ENCODE measurements at places on chromosomes 12 and 14. TPM values are rescaled to one million over a fixed set of nuclear protein-coding genes. Genes with fewer than 3 reads are reported as not detected.

DIO3 gene
- 3.4 TPM for polyA plus RNA-seq

SLC22A17 gene
- 18.3 TPM for polyA plus RNA-seq

AMIGO2 gene
- 1.6 TPM for polyA plus RNA-seq

TMTC1 gene
- polyA plus RNA-seq: 3.1 TPM

BORCS5 gene
- polyA plus RNA-seq: 6.3 TPM

- no peaks in the 10 kb centered on the region for H3K36me3 ChIP-seq
- no peak overlapping the region for H3K27ac ChIP-seq
- no peak for DNase-seq
- H3K4me3 ChIP-seq: no peak overlapping the region
- H3K27me3 ChIP-seq: no peaks in the 10 kb centered on the region
Observed at GRCh38 chr12:44223736-44224135, 387.9 kb downstream of the TMEM117 start.

DNA sequence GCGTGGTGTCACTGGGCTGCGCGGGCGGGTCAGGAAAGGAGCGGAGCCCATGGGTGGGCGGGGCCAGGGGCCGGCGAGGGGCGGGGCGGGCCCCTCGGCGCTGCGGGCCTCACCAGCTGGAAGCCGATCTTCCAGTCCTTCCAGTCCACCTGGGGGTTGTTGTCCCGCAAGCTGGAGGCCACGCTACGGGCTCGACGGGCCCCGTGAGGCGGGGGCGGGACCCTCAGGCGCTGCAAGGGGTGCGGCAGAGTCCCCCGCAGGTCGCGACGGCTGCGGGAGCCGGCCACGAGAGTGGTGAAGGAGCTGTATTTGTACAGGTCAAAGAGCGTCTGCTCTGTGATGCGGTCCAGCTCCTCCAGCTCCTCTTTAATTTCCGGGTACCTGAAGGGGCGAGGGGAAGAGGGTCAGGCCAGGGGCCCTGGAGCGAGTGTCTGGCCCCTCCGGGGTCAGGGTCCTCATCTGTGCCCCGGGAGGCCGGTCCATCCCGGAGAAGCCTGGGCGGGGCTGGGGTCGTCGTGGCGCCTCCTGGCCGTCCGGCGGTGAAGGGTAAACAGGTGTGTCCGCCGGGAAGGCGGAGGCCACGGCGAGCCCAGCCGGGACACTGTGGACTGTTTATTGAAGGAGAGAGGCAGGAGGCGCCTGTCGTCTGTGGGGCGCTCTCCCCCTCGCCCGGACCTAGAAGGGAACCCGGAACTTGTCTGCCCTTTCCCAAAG is 11.9 kb downstream of the SCNN1A start:
- H3K36me3 ChIP-seq: peaks cover 15% of the 10 kb centered on the region
- H3K27ac ChIP-seq: peak overlapping the region; percentile 90
- peak; percentile 84 for DNase-seq
- H3K4me1 ChIP-seq: peaks cover 41% of the 10 kb centered on the region
- H3K27me3 ChIP-seq: no peaks in the 10 kb centered on the region

DNA sequence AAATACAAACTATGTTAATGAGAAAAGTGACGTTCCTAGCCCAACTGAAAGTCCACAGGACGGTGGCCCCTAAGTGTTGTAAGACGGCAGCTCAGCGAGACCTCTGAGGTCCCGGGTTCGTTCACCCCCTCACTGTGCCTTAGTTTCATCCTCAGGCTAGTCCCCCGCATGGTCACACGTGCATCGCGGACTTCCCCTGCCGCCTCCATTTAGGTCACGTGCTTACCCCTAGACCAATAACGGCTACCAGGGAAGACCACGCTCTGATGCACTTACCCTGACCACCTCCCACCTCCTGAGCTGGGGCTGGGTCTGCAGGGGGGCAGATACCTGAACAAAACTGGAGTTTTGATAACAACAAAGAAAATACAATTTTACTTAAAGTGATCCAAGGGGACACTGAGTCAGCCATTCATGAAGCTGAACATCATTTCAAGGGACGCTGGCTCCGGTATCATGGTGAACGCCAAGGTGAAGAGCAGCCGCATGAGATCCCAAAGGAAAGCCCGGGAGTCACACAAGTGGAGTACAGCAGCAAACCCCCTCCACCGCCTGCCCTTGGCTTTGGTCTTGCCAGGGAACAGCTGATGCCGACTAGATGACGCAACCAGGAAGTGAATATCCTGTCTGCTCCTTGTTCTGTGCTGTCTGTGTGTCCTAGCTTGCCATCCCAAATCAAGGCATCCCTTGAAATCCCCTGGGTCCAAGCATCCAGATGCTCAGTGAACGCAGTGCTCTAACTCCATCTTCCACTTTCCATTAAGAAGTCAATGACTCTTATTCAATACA is 274.1 kb downstream of the PCNX1 start:
- no peaks in the 10 kb centered on the region for H3K4me1 ChIP-seq
- DNase-seq: no peak
- H3K27me3 ChIP-seq: peaks cover 6% of the 10 kb centered on the region
- H3K27ac ChIP-seq: no peak overlapping the region

DNA sequence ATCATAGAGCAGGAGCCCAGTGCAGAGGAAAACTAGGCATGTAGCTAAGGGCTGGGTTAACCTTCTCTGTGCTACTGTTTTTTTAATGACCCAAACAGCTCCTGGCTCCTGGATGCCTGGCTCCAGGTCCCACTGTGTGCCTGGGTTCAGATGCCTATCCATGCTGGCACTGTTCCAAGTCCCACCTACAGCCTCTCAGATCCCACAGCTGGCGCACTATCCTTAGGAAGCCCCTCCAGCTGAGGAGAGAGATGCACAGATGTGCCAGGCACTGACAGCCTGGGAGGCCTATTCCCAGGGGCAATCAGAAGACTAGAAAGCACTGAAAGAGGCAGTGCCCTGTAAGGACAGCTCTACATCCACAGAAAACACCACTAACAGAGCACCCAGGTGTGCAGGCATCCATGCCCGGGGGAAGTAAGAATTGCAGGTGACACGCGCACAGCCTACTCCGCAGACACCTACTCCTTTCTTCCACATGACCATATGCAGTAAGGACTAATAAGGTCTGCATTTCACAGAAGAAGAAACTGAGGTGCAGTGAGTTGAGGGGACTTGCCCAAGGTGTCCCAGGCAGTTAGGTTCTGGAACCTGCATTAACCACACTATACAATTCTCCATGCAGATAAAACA is 51.2 kb downstream of the PITPNM2 start:
- no peak overlapping the region for H3K4me3 ChIP-seq
- no peaks in the 10 kb centered on the region for H3K27me3 ChIP-seq

- H3K4me1 ChIP-seq: no peaks in the 10 kb centered on the region
- H3K36me3 ChIP-seq: no peaks in the 10 kb centered on the region
- no peak overlapping the region for H3K4me3 ChIP-seq
Observed at GRCh38 chr12:98845957-98846356, 200.9 kb downstream of the APAF1 start.

GRCh38 chr12:23259558-23259957 is 634.6 kb downstream of the ETNK1 start:
- no peak overlapping the region for H3K4me3 ChIP-seq
- no peaks in the 10 kb centered on the region for H3K4me1 ChIP-seq
- no peak for DNase-seq
- no peaks in the 10 kb centered on the region for H3K36me3 ChIP-seq
- no peak overlapping the region for H3K27ac ChIP-seq
- H3K27me3 ChIP-seq: no peaks in the 10 kb centered on the region

- no peak for DNase-seq
- no peaks in the 10 kb centered on the region for H3K27me3 ChIP-seq
Observed at GRCh38 chr12:93968536-93969285, 179.7 kb upstream of the PLXNC1 start.

DNA sequence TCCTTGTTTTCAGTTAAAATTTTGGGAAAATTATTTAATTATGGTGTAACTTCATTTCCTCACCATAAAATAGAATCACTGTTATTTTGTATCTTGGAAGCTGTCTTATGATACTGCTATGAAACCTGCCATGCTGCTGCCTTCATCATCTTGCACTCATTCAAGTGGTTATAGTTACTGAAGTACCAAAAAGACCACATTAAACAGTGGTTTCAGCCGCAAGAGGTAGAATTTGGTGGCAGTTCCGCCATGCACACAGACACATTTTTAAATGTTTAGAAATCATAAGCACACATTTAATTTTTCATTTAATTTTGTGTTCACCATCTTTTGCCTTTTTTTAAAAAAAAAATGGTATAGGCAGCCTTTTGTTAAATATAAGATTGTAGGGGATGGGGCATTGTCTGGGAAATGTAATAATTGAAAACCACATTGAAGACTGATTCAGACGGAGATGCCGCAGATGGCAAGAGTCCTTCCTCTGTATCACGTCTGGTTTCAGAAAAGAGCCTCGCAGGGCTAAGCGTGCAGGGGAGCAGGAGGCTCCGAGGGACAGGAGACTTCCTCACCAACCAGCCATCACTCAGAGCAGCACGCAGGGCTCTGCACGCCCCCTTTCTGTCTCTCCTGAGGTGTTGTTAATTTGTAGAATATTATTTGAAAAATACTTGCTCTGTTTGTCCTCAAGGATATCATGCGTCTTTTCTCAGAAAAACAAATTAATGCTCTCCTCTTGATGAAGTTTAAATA is 115.2 kb upstream of the PELI2 start:
- no peaks in the 10 kb centered on the region for H3K36me3 ChIP-seq
- DNase-seq: no peak
- H3K4me1 ChIP-seq: peaks cover 4% of the 10 kb centered on the region
- H3K27ac ChIP-seq: no peak overlapping the region
- no peak overlapping the region for H3K4me3 ChIP-seq
- H3K27me3 ChIP-seq: no peaks in the 10 kb centered on the region

GRCh38 chr12:95237315-95237714 is 19.7 kb downstream of the VEZT start:
- H3K4me3 ChIP-seq: no peak overlapping the region
- DNase-seq: no peak
- H3K36me3 ChIP-seq: no peaks in the 10 kb centered on the region
- no peak overlapping the region for H3K27ac ChIP-seq

- H3K4me1 ChIP-seq: peaks cover 37% of the 10 kb centered on the region
- H3K4me3 ChIP-seq: peak overlapping the region; percentile 82
- no peak for DNase-seq
- H3K36me3 ChIP-seq: peaks cover 16% of the 10 kb centered on the region
- H3K27ac ChIP-seq: peak overlapping the region; percentile 86
Observed at GRCh38 chr12:50926415-50926814, 25.9 kb upstream of the HIGD1C start.

- H3K4me1 ChIP-seq: no peaks in the 10 kb centered on the region
- H3K4me3 ChIP-seq: no peak overlapping the region
- H3K27ac ChIP-seq: no peak overlapping the region
- no peaks in the 10 kb centered on the region for H3K27me3 ChIP-seq
- no peaks in the 10 kb centered on the region for H3K36me3 ChIP-seq
- DNase-seq: peak; percentile 6
Observed at GRCh38 chr14:42523666-42524065, 917.0 kb downstream of the LRFN5 start.

DNA sequence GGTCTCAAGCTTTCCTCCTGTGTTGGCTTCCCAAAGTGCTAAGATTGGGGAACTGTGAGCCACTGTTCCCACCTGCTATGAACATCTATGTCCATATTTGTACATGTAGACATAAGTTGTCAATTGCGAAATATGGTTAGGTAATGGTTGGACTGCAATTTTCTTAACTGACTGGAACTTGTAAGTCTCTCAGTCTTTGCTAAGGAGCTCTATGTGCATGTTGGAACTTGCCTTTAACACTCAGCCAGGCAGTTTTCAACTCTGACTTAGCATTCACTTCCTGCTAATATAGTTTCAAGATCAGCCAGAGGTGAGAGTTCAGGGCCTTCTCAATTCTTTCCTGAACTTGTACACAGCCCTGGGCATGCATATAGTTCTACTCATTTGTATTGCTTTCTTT is 44.5 kb upstream of the EEA1 start:
- DNase-seq: no peak
- H3K4me3 ChIP-seq: no peak overlapping the region
- no peaks in the 10 kb centered on the region for H3K27me3 ChIP-seq
- no peak overlapping the region for H3K27ac ChIP-seq
- H3K36me3 ChIP-seq: no peaks in the 10 kb centered on the region

GRCh38 chr12:40208707-40209446 is 15.9 kb upstream of the LRRK2 start:
- no peak for DNase-seq
- H3K27ac ChIP-seq: peak overlapping the region; percentile 72
- H3K36me3 ChIP-seq: no peaks in the 10 kb centered on the region
- no peaks in the 10 kb centered on the region for H3K4me1 ChIP-seq
- no peaks in the 10 kb centered on the region for H3K27me3 ChIP-seq
- no peak overlapping the region for H3K4me3 ChIP-seq

GRCh38 chr12:52214421-52214802 is 18.6 kb upstream of the KRT7 start:
- H3K27me3 ChIP-seq: no peaks in the 10 kb centered on the region
- peaks cover 32% of the 10 kb centered on the region for H3K4me1 ChIP-seq
- H3K4me3 ChIP-seq: no peak overlapping the region
- DNase-seq: no peak

DNA sequence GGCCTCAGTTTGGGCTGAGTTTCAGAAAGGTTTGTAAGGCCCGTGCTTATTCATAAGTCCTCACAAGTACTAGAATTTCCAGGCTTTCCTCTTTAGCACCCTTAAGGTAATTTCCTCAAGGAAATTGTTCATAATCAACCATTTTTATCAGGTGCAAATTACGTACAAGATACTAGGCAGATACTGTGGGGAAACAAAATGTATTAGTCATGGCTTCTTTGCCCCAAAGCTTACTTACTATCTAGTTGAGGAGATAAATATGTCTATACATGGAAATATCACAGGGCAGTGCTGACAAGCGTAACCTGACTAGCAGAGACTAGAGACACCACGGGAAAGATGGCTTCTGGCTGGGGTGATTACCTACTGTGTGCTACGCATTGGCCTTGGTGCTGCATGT is 22.5 kb downstream of the MAX start:
- H3K4me3 ChIP-seq: no peak overlapping the region
- H3K27me3 ChIP-seq: no peaks in the 10 kb centered on the region

DNA sequence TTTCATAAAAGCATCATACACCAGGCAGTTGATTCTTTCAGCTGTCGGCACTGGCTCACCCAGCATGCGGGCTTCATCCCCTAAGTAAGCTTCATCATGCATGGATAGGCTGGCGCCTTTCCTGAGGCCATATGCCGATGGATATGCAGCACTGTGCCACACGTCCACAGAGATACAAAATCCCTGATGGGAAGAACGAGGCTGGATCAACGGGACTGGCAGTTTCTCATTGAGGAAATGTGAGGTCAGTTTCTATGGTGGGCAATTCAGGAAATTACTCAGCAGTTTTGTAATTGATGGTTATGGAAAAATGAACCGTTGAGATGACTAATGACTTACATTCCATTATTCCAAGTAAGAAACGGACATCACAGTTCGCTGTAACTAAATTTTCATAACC is 453.8 kb downstream of the TMEM121 start:
- DNase-seq: no peak
- H3K27me3 ChIP-seq: no peaks in the 10 kb centered on the region
- no peaks in the 10 kb centered on the region for H3K36me3 ChIP-seq
- H3K4me1 ChIP-seq: no peaks in the 10 kb centered on the region
- no peak overlapping the region for H3K27ac ChIP-seq
- no peak overlapping the region for H3K4me3 ChIP-seq

DNA sequence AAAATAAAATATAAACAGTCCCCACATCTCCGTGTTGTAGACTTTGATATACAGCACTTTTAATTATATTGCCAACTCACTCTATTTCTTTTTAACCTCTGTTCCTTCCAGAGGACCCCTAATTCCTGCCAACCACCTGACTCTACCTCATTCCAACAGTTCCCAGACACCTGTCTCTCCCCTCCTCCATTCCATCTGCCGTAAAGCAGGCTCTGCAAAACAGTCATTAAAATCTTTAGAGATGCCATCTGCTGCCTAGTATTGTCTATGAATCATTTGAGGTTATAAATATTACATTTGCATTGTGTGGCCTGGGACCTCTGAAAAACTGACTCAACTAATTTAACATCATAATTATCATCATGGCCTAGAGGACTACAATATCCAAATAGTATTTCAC is 148.8 kb upstream of the DCN start:
- H3K36me3 ChIP-seq: no peaks in the 10 kb centered on the region
- no peak for DNase-seq
- no peaks in the 10 kb centered on the region for H3K27me3 ChIP-seq
- H3K4me1 ChIP-seq: peaks cover 2% of the 10 kb centered on the region
- H3K4me3 ChIP-seq: no peak overlapping the region

Data from stomach (tissue), 19 donors.